Naive thymus-derived CD8-positive, alpha-beta T cell (primary cell): ENCODE measurements at places on chromosomes 2 and 18.

DNA sequence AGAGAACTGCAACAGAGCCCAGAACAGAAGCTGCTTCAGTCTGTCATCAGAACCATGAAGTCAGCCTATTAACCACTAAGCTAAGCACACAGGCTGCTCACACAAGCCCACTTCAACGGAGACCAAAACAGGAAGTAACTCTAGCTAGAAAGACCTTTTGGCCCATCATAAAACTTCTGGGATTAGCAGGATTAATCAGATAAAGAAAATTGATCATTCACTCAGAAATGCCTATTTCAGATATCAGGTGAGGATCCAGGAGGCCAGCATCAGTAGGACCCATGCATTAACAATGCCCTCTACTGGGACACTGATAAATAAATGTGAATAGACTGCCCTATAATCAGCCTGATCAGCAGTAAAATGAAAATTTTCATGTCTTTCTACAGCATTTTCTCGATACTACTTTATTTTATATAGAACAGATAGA is 101.4 kb downstream of the WDPCP start:
- DNase-seq = no peak

DNA sequence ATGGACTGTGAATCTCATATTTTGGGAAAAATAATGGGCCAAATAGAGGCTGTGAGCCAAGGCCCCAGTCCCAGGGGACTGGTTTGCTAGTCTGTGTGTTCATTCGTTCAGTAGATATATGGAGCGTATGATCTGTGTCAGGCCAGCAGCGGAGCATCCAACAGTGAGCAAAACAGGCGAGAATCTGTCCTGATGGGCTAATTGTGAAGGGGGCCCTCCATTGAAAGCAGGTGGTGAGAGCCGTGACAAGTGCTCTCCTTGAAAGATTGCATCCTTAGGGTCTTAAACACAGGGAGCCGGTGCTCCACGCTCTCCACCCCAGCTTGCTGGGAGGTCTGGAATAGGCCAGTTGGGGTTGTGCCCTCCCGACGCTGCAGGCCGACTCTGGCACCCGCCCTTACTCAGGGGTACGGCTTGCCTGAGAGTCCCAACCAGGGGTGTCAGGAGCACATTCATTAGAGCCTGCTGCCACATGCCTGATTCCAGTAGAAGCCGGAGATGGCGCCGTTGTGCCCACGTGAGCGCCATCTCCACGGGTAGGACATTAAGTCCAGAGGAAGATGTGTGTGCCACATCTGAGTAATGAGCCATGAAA is 213.3 kb downstream of the SH3RF3 start:
- DNase-seq = no peak

- no peak for DNase-seq
Measured at GRCh38 chr2:217611626-217612127, 391.1 kb downstream of the TNS1 start.

- peak; percentile 47 for DNase-seq
Measured at GRCh38 chr2:25558262-25558661, 115.1 kb downstream of the DTNB start.

- no peak for DNase-seq
Measured at GRCh38 chr2:121155502-121156056, 129.4 kb downstream of the TFCP2L1 start.

DNA sequence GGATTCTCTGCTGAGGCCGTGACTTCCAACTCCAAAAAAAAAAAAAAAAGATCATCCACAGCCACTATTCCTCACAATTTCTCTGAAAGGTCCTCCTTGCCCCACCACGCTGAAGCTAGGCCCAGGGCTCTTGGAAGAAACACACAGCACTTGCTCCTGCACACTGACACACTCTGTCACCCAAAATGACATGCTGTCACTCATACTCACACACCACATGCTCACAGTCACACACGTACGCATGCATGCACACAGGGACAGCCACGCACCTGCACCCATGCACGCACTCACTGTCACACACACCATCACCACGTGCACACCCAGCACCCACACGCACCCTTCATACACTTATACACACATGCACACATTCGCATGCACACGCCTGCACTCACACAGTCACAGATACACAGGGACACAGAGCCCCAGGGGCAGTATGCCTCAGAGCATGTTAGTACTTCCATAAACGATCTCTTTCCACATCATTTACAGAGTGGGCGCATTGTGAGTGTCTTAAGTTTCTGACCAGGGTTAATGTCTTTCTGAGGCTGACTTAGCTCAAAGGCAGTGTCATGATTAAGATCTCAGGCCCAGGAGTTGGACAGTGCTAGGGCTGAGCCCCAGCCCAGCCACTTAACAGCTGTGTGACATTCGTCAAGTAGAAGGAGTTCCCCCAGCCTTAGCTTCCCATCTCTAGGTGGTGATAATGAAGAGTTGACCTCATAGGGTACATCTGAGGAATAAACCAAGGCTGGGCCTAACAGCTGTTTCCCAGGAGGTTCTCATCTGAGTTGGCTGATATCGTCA is 93.4 kb downstream of the GLI2 start:
- DNase-seq = no peak

DNA sequence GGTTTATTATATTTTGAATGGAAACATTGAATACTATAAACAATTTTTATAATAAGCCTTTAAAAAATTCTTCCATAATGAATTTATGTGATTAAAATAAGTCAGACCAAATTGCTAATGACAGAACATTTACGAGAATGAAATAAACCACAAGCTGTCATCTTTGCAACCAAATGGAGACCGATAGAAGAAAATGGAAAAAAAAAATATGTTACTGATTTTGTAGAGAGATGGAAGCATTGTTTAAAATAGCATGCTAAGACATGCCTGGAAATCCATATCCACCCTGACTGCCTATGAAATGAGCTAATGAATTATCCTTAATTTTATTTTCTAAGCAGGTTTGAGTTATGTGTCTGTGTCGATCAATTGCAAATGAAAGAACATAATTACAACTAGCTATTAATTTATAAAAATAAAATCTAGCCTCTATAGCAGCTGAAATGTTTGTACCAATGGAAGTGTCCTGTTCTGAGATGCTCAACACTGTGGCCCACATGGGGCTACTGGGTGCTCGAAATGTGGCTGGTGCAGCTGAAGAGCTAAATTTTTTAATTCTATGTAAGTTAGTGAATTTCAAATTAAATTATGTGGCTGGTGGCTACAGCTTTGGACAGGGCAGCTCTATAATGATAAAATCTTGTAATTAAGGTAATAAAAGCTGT is 832.8 kb downstream of the RNF144A start:
- DNase-seq = no peak

DNA sequence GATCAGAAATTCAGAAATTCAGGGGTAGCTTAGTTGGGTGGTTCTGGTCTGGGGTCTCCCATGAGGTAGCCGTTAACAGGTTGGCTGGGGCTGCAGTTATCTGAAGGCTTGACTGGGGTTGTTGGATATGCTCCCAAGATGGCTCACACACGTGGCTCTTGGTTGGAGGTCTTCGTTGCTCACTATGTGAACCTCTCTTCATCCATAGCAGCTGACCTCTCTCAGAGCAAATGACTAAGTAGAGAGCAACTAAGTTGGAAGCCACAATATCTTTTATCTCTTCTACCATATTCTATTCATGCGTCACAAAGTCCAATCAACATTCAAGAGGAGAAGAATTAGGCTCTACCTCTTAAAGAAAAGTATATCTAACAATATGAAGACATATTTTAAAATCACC is 38.7 kb upstream of the SERTAD2 start:
- DNase-seq = no peak

DNA sequence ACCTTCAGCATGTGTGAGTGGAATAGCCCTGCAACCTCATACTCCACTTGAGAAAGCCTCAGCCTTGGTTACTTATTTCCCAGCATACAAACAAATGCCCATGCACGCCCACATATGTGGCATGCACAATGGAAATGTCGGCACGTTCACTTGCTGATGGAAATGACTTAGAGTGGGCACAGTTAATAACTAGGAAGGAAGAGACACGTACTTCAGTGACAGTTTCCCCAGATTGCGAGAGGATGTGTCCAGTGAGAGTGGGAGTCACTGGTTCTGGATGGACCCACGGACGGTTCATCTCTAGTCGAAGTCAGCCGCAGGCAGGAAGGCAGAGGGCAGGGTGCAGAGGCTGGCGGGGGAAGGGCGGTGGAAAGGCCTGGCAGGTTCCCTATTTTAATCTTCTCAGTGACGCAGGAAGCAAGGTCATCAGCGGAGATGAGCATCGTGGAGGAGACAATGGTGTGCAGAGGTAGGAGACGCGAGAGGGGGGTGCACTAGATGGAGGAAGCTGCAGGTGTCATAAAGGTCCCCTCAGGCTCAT is 350.7 kb upstream of the MYT1L start:
- no peak for DNase-seq

DNA sequence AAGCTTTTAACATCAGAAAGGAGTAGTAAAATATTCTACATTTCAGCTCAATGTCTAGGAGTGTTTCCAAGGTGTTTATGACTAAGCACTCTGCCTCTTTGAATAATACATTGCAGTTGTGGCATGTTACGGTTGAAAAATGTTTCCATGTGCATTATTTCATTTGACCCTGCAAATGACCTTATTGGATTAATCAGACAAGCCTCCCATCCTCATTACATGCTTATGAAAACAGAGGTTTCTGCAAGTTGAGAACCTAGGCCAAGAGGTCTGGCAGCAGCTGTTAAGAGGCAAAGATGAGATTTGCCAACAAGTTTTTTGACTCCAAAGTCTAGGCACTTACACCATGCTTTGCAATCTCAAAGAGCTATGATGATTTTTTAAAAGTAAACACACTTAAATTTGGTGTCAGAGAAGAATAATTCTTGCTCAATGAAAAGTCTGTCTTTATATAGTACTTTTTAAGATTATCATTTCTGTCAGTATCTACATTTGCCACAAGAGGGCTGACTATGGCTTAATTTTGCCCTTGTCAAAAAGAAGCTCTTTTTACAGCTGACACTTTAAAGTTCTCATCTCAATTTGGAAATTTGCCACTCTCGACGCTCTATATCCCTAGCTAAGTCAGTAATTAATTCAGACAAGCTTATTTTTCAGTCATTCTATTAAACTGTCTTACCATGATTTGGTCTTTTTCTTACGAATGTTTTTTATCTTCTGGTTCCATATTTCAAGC is 260.6 kb downstream of the PAX3 start:
- no peak for DNase-seq

DNA sequence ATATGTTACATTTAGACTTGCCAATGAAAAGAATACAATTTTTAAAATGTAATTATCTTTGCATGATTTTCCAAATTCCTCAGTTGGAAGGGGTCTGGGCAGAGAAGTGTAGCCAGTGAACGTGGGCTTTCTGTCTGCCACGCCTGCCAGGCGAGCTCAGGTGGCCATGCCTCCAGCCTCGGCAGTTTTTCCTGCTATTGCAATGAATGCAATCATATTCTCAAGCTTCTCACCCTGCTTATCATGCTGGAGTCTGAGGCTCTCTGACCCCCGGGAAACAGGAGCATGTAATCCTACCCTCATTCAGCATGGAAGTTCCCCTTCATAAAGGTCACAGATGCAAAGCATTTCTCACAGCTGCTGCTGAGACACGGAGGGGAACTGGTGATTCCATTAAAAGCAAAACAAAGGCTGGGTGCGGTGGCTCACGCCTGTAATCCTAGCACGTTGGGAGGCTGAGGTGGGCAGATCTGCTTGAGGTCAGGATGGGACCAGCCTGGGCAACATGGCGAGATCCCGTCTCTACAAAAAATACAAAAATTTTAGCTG is 154.8 kb downstream of the MBP start:
- no peak for DNase-seq

- no peak for DNase-seq
Measured at GRCh38 chr2:60540074-60540473, 13.4 kb downstream of the BCL11A start.

DNA sequence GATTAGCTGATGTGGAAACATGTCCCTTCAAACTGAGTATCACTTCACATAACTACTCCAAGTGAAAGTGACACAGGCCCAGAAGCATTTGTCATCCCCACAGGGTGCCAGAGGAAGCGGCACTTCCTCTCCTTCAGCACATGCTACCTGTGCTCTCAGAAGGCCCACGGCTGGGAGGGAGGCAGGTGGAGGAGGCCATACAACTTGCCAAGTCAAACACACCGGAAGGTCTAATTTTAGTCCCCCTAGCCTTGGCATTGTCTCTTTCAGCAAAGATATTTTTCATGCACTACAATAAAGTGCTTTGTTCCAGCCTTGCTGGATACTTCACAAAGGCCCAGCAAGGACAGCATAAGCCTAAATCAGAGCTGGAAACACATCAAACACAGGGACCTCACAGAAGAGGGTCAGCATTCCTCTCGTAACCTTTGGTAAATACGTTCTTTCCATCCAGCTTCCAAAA is 38.0 kb downstream of the VSNL1 start:
- no peak for DNase-seq

GRCh38 chr2:49224426-49225010 is 70.2 kb upstream of the FSHR start:
- DNase-seq = no peak

- no peak for DNase-seq
Measured at GRCh38 chr2:28680657-28681056, 71.0 kb upstream of the PPP1CB start.

DNA sequence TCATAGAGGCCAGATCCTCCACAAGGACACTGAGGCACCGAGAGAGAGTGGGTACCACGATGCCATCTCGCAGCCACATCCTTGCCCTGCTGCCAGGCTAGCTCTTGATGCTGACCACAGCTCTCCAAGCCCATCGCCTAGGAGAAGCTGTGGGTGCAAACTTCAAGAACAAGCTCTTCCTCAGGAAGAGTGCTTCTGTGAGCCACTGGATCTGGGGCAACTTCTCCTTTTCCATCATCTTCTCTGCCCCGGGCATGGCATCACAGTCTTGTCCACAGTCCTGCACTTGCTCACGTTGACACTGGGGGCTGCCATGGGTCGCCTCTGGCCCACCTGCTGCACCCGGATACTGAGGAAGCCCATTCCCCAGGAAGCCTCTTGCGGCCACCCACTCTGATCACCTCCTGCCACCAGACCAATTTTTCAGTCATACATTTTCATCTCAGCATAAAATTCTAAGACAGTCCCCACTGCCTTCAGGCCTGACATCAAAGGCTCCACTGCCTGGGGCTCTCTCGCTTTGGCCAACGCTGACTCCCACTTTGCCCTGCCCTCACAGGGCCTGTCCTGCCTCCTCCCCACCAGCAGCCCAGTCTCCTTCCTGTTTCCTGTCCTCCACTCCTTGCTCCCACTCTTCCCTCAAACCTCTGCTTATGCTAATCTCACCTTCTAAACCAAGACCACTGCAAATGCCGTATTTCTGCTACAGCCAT is 243.9 kb downstream of the AFF3 start:
- no peak for DNase-seq

GRCh38 chr2:181886192-181886591 is 5.3 kb upstream of the ITPRID2 start:
- no peak for DNase-seq

GRCh38 chr2:26477126-26477910 is 606 bp downstream of the OTOF start:
- DNase-seq = no peak
